Stimulated activated CD4-positive, alpha-beta T cell treated with anti-CD3 and anti-CD28 coated beads, TNF-alpha, amount 100 ng/mL, for 1 hour (primary cell): ENCODE measurements at places on chromosomes 3 and 15.

GRCh38 chr15:87618203-87618725 is 638.3 kb downstream of the NTRK3 start:
- DNase-seq: no peak

DNA sequence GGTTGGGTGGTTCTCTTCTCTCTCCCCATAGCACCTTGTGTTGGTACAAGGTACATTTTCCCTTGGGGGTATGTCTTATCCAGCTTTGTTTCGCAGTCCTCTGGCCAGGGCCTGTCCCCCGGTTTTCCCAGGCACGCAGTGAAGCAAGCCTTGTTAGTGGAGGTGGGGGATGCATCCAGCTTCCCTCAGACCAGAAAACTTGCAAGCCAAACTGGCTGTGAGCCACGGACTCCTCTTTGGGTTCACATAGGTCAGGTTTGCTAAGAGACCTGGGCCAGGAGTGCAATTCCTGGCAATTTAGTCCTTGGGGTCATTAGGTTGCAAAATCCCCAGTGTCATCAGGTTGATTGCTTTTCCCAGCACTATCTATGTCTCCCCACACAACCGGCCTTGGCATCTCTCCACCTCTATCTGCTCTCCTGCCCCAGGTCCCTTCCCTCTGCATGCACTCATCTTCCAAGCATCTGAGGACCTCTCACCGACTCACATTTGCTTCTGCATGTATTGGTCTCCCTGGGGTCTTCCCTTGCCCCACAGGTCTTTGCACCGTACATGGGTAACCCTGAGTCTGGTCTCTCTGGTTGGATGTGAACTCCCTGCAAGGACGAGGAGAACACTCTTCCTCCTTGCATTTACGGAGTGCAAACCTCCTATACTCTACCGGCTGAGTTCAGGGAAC is 34.2 kb downstream of the BCL2L10 start:
- DNase-seq: no peak

DNA sequence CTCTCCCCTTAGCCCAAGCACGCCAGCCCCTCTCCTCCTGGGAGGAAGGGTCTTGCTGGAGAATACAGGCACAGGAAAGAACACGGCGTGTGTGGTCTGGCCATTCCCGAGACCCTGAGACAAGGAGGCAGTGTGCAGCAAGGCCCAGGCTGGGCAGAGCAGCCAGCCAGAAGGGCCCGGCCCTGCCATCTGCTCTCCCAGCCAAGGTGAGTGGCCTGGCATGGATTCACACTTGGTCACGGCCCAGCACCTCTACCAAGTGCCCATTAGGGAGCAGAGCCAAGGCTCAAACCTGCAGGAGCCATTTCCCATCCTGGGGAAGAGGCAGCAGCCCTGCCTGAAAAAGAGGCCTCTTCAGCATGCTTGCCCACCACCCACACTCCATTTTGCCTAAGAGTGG is 28.6 kb downstream of the MEGF11 start:
- DNase-seq: no peak

GRCh38 chr15:51200792-51201191 is 106.1 kb upstream of the TNFAIP8L3 start:
- no peak for DNase-seq

GRCh38 chr15:62624547-62625378 is 417.8 kb upstream of the TPM1 start:
- DNase-seq: no peak

GRCh38 chr15:36449084-36449661 is 130.3 kb upstream of the CDIN1 start:
- DNase-seq: no peak

- DNase-seq: no peak
Measured at GRCh38 chr3:106333911-106334618, 465.3 kb upstream of the CBLB start.

GRCh38 chr3:52798978-52799476 is 4.4 kb downstream of the ITIH3 start:
- no peak for DNase-seq

DNA sequence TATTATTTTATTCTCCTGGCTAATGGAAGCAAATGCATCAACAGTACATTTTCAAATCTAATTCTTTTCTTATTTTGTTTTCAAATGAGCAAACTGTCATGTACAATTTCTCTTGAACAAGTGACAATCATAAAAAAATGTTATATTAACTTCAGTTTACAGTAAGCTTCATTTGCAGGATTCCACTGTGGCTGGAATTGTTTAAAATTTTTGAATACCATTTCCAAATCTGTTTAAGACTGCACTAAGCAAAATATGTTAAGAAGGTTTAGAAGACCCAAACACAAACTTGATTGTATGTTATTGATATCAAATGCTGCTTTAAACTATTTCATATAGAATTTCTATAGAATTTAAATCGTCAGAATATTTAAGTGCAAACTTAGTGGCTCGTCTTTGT is 92.8 kb downstream of the ZNF280D start:
- DNase-seq: no peak

- DNase-seq: no peak
Measured at GRCh38 chr15:65969865-65970816, 100.8 kb downstream of the RAB11A start.

GRCh38 chr3:105647047-105647446 is 221.8 kb downstream of the CBLB start:
- no peak for DNase-seq

GRCh38 chr15:31079519-31079918 is 22.0 kb downstream of the TRPM1 start:
- DNase-seq: no peak

DNA sequence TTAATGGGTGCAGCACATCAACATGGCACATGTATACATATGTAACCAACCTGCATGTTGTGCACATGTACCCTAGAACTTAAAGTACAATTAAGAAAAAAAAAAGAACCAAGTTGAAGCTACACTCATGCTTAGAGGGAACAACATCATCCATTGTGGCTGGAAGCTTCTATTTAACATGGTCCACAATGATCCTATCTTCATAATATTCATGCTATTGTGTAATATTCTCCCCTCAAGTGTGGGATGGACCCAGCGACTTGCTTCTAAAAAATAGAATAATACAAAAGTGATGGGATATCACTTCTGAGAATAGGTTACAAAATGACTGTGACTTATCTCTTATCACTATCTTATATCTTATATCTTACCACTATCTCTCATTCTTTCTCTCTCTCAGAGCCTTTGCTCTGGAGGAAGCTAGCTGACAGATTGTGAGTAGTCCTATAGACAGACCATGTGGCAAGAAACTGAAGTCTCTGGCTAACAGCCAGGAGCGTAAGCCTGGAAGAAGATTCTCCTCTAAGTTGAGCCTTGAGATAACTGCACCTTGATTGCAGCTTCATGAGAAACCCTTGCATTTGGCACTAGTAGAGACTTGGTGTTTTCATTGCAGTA is 198.5 kb upstream of the MRPL3 start:
- DNase-seq: no peak

DNA sequence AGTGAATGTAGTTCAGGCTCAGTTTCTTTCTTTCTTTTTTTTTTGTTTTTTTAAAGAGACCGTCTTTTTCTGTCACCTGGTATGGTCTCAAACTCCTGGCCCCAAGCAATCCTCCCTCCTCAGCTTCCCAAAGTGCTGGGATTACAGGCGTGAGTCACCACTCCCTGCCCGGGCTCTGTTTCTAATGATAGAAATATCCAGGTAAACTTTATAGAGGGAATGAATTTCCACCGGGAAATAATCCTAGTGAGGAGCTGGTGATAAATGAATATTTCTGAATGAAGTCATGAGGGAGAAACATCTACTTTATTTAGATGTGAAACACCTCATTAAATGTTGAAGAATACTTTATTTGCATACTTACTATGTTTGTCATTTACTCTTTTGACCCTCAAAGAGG is 7.2 kb downstream of the RNF13 start:
- no peak for DNase-seq

DNA sequence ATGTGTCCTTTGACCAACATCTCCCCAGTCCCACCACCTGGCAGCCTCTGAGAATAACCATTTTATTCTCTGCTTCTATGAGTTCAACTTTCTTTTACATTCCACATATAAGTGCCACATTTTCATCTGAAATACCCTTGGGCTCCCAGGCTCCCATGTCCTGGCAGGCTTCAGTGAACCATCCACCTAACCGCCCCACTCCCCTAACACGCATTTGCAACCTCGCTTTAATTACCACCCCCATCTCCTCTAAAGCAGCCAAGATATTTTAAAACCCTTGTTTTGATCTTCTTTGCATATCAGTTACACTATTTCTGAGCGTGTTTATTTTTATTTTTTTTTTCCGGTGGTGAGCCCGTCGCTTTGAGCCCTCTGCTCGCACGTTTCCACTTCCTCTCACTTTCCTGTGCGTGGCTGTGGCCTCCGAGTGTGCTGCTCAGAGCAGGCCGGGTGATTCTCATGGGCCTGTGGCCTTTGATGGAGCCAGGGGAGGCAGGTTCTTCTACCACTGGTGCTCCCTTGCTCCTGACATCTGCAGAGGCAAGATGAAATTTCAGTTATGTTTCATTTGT is 195.4 kb upstream of the LPP start:
- DNase-seq: no peak

GRCh38 chr3:127291611-127292010 is 3.8 kb upstream of the PRR20G start:
- no peak for DNase-seq

GRCh38 chr3:18444595-18445400 is 19.7 kb upstream of the SATB1 start:
- no peak for DNase-seq

- DNase-seq: no peak
Measured at GRCh38 chr15:87609894-87610293, 646.6 kb downstream of the NTRK3 start.

- DNase-seq: no peak
Measured at GRCh38 chr3:37030588-37030987, 37.3 kb downstream of the MLH1 start.

- DNase-seq: no peak
Measured at GRCh38 chr15:90711842-90712241, 5.3 kb upstream of the BLM start.

DNA sequence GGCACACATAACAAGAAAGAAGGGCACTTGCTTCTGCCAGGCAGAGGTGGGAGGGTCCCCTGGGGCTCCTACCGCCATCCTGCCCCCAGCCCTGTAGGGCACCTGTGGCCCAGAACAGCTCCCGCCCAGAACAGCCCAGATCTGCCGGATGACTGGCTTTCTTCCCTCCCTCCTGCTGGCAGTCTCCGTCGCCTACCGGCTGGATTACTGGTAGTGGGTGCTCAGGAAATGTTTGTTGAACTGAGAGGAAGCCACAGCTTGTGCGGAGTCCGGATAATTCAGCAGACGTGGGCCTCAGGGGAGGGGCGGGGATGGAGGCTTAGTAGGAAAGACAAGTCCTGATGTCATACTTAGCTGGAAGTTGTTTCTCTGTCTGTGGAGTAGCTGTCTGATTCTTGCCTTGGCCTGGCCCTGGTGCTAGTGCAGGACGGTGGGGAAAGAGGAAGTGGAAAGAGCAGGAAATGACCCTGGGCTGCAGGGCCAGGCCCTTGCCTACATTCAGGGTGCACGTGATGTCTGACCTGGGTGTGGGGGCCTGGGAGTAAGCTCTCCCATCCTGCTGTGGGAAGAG is 6.7 kb downstream of the CCDC9B start:
- DNase-seq: no peak

DNA sequence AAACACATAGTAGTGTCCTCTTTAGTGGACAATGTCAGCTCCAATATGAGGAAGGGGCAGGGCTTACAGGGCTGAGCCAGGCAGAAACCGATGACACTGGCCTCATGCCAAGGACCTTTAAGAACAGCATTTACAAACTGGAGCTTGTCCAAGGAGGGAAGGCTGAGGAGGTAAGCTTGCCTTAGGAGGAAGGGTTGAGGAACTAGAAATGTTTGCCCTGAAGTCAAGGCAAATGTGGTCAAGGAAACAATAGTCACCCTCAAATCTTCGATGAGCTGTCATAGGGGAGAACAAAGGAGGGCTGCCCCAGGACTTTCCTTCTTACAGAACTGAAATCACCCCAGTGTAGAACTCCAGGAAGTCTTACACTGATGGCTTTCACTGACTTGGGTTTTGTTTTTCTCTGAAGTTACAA is 136.4 kb downstream of the LIPC start:
- DNase-seq: no peak

GRCh38 chr3:42673082-42673481 is 12.3 kb upstream of the KLHL40 start:
- DNase-seq: no peak

- no peak for DNase-seq
Measured at GRCh38 chr3:101325393-101326134, 5.2 kb upstream of the IMPG2 start.

- DNase-seq: no peak
Measured at GRCh38 chr3:111954228-111954990, 24.4 kb upstream of the ABHD10 start.

- DNase-seq: no peak
Measured at GRCh38 chr3:129015388-129016105, 14.4 kb downstream of the EFCC1 start.

- no peak for DNase-seq
Measured at GRCh38 chr15:55320238-55320550, 1.2 kb downstream of the PIGB start.

DNA sequence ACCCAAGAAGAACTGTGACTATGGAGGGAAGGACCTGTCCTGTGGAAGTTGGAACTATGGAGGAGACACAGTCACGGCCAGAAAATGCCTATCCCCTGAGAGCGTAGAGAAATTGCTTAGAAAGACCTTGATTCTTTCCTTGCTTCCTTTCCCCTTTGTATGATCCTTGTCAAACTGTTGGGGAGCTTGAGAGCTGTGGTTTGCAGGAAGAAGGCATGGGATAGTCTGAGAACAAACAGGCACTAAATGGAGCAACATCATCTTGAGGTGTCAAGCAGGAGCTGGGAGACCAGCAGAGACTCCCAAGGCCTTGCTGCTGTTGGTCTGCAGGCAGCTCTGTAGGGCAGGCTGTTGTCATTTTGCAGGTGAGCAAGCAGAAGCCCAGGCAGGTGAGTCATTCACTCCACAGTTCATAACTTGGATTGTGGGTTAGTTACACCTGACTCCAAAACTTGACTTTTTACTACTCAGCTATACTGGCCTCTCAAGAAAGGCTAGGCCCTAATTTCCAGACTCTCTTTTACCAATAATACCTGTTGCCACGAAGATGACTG is 298.9 kb downstream of the LRTM1 start:
- no peak for DNase-seq

DNA sequence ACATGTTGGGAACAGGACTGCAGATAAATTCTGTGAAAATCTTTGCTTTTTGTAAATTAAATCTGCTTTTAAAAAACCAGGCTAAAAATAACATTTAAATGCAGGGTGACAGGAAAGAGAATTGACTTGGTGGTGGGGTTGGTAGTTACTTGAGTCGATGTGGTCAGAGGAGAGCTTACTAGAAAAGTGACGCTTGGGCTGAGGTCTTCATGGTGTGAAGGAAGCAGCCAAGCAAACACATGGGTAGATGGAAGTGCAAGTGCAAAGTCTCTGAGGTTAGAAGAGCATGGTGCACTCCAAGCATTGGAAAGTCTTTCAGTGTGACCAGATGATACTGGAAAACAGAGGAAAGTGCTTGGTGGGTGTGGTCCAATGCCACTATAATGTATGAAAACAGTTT is 86.4 kb upstream of the THBS1 start:
- no peak for DNase-seq

DNA sequence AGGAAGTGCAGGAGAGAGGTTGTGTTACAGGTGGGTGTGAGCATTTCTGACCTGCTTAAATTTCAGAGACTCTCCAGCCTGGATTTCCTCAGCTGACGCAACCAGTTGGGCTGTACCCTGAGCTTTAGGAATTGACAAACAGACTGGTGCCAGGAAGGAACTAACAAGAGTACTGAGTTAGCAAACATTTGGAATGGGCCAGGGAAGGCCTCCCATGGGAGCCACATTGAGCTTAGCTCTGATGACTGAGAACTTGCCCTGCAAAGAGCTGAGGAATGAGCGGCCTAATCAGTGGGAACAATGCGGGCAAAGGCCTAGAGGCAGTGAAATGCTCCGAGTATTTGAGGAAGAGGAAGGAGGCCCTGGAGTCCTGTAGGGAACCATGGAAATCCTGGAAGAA is 254.2 kb downstream of the FEZF2 start:
- DNase-seq: no peak
